ENCODE measurements at places on chromosomes 3 and 15. TPM values are rescaled to one million over a fixed set of nuclear protein-coding genes. Genes with fewer than 3 reads are reported as not detected.

REC114 gene
- not detected for total RNA-seq

CPLX3 gene
- not detected for total RNA-seq

GCNT3 gene
- 1.9 TPM for total RNA-seq

XCR1 gene
- total RNA-seq = not detected

STRIT1 gene
- not detected for total RNA-seq

TRIM71 gene
- 68.4 TPM for total RNA-seq

DNA sequence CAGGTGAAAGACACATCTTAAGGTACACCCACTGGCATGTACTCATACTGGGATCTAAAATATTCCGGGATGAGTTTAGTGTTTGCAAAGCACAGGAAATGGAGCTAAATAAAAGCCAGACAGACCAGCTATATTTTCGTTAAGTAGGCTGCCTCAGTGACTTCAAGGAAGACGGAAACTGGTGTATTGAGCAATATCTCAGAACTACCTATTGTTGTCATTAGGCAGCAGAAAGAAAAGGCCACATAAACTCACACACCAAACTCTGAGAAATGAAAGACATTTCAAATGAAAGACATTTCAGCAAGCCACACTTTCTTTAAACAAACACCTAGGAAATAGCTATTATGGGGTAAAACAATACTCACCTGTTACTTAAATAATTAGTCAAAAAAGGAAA is 761.7 kb upstream of the SEMA6D start:
- DNase-seq = no peak

DNA sequence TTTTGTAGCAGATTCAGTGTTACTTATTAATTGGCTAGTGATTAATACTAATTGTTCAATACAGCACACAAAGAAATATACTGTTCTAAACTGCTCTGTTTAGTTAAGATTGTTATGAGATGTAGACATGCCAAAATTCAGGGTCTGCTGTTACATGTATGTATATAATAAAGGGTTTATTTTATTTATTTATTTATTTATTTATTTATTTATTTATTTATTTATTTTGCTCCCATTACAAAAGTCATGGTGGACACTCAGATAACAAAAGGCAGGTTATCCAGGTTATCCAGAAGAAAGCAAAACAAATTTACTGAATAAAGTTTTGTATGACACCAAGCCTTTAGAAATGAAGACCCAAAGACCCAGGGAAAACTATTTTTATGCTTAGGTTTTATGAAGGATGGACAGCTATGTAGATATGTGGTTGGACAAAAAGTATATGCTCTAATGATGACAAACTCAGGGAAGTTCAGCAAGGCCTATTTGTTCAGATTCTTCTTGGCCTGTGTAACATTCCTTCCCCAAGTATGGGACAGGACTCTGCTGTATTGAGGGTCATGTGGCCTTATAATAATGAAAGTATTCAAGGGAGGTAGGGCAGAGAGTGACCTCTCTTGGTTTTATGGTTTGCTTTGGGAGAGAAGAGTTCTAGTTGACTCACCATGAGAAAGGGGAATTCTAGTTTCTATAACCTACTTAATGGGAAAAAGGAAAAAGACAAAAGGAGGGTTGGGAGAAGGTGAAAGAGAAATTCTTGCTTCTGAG is 1056.8 kb downstream of the ROBO2 start:
- no peak for DNase-seq

DNA sequence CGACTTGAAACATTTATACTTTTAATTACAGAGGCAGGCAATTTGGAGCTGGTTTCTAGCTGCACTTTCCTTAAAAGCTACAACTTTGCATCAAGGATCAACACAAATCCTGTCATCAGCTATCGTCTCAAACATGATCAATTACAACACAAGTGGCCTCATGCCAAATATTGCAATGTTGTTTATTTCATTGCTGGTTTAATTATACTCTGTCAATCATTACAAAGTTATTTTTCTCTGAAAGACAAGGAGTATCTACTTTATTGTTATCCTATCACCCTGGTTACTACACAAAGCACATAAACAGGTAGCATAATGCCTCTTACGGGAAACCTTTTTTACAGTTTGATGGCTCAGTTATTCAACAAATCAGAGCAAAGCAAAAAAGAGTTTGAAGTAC is 58.0 kb upstream of the FOXB1 start:
- no peak for DNase-seq

DNA sequence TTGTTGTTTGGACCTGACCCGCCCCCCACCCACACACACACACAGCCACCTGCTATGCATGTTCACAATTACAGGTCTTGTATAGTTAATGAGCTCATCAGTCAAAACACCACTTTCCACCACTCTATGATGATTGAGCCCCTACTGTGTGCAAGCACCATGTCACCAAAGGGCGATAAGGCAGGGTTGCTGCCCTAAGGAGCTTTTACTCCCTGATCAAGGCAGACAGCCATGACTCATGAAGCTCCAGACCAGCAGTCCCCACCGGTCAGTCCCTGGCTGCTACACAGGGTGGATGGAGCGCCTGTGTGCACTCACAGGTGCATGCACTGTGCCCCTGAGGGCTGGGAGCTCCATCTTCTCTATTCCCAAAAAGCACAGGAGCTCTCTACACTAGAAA is 270.6 kb downstream of the CLSTN2 start:
- no peak for DNase-seq

GRCh38 chr3:133742351-133743091 is 3.7 kb upstream of the TF start:
- DNase-seq = peak; percentile 46

- DNase-seq = no peak
These were observed 96.7 kb upstream of the BHLHE40 start for GRCh38 chr3:4882548-4882947.

DNA sequence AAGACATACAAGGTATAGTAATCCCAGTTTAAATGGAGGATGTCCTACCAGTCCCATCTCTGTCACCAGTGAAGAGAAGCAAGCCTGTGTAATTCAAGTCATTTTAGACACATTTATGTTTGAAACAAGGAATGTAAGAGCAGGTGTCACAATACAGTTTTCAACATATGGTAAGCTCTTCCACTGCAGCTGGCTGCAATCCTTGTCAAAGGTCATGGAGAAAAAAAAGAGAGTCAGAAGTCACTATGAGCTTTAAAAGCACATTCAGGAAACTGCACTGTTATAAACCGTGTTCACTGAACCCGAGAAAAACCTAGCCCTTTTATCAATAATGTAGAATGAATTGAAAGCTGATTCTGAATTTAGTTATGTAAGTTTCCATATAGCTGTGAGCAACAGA is 206.4 kb downstream of the NAALADL2 start:
- no peak for DNase-seq

GRCh38 chr3:52769786-52770455 is 819 bp downstream of the NEK4 start:
- no peak for DNase-seq

DNA sequence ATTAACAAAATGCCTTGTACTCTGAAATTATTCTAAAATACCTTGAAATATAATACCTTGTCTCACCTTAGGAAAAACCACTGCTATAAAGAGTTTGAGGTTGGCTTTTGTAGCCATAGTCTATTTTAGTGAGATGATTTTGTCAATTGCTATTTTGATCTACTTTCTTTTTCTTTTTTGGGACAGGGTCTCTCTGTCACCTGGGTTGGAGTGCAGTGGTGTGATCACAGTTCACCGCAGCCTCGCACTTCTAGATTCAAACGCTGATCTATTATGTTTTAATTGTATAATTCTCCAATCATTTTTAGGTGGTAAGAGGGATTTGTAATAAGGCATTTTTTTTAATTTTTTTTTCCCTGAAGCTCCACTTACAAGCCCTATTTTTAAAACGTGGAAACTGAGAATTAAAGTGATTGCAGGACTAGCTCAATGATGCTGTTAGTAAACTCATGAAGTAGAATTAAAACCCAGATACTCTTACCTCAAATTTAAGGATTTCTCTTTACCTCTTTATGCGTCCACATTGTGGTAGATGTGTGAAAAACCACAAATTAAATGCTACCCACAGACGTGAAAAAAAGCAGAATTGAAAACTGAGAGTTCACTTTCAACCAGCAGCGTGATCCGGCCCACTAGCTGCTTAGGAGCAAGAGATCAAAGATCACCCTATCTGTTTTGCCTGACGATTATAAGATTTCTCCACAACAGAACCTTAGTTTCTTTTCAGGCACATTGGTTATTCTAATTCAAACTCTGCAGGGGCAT is 384.2 kb downstream of the CGGBP1 start:
- no peak for DNase-seq

GRCh38 chr3:3851621-3852323 is 52.5 kb downstream of the LRRN1 start:
- no peak for DNase-seq

DNA sequence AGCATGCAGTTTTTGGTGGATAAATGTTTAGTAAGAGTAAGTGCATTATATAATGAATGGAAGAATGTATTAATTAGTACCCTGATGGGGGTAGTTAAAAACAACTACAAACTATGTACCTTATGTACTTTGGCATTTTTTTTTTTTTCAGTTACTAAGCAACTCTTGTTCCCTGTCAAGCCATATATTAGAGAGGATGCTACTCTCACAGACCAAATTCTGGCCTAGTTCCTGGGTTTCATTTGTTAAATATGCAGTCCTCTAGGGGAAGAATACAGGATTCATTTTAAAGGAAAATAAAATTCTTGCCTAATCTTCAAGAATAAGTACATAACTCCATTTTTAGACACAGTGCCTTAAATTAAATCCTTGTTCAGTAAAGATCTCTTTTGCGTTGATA is 16.9 kb downstream of the FAM98B start:
- no peak for DNase-seq

DNA sequence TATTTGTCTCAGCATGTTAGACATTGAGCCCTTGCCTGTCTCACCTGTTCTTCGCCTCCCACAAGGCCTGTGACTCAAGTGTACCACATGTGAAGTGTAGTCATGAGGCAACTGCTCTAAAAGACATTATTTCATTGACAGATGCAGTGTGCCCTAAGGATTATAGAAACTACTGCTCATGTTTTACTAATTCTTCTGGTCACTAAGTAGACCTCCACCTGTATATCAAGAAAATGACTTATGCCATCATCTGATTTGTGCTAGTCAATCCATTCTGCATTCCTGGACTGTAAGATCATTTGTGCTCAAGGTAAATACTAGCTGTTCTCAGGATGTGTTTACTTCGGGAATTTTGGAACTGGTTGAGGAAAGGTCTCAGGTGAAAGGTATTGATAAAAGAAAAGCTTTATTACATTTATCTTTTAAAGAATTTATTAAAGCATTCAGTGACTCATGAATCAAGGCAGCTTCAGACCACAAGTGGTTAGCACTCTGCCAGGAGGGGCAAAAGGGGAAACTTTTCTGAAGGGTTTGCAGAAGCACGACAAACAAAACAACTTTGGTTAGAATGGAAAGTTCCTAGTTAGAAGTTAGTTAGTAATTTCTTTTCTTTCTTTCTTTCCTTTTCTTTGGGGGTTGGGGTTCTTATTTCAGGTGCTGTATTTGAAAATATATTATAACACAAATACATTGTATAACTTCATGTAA is 465.3 kb upstream of the CBLB start:
- no peak for DNase-seq

- no peak for DNase-seq
These were observed 805.5 kb downstream of the IGSF11 start for GRCh38 chr3:118229196-118229595.

DNA sequence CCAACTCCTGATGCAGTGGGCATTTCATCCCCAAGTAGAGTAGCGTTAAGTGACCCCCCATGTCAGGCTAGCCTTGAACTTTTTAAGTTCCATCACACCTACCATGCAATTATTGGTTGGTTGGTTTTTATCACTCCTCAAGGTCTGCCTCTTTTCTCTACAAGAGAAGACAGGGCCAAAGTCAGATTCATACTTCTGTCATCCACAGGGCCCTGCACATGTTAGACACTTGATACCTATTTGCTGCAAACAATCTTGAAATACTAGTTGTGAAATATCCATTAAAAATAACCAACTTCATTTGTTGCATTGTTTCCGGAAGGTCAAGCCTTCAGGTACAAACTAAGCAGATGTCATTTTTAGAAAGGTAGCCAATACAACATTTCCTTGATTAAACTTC is 1.2 kb downstream of the CMSS1 start:
- no peak for DNase-seq

GRCh38 chr3:53202331-53203015 is 41.5 kb downstream of the PRKCD start:
- no peak for DNase-seq

DNA sequence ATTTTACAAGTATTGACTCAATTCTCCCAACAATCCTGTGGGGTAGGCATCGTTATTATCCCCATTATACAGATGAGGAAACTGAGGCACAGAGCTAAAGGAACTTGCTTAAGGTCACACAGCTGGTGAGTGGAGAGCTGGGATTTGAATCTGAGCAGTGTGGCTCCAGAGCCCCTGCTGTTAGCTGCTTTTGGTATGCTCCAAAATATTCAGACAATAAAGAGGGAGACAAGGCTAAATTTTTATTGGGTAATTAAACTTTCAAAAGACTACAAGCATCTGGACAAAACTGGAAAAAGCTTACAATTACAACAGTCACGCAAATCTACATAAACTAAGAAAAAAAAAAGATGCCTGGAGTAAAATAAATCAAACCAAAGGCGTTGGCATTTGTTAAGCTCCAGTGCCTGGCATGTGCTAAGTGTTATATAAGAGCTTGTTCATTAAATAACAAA is 27.7 kb downstream of the CCDC13 start:
- DNase-seq = no peak

Data from Caco-2 (cell line).